Epithelial cell of proximal tubule (primary cell): ENCODE measurements at places on chromosomes 16 and 17.
A peak's percentile ranks its signal among the peaks of the same experiment; 100 is the strongest.

DNA sequence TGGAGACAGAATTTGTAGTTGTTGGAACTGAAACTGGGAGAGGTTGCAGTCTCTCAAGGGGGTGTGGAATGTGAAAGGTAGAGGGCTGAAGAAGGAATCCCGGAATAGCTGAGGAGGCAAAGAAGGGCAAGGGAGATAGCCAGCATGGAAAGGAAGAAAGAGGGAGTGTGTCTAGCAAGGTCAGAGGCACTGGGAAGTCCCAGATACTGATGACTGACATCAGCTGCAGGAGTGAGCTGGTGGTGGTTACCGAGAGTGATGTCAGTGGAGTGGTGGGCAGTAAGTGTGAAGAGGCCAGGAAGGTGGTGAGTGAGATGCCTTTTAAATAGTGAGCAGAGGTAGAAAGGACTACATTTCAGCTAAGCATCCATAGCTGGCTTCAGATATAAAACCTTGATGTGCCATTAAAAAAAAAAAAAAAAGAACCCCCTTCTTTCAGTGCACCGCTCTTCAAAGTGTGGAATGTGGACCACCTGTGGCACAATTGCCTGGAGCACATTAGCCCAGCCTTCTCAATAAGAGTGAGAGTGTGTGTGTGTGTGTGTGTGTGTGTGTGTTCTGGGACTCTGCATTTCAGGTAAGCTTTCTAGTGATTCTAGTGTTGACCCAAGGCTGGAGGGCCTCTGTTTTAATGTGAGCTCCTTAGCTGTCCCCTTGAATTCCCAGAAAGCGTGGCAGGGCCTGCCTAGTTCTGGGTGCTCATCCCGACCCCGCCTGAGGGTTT is 8.5 kb downstream of the PRMT7 start:
- DNase-seq: no peak

DNA sequence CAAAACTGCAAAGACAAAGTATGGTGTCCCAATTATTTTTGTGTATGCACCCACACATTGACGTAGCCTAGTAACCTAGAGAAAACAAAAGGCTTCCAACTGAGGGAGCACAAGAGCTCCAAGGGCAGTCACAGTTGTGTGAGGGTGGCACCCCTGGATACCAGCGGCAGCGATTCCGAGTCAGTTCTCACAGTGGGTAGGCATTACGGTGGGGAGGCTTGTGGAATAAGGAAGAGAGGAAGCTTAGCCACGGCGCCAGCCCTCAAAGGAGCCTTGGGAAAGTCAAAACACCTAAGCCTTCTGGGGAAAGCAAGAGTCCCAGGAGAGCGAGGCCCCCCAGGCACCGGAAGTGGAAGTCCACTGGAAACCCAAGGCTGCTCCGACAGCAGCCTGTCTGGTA is 31.0 kb upstream of the ADCY9 start:
- DNase-seq: no peak

DNA sequence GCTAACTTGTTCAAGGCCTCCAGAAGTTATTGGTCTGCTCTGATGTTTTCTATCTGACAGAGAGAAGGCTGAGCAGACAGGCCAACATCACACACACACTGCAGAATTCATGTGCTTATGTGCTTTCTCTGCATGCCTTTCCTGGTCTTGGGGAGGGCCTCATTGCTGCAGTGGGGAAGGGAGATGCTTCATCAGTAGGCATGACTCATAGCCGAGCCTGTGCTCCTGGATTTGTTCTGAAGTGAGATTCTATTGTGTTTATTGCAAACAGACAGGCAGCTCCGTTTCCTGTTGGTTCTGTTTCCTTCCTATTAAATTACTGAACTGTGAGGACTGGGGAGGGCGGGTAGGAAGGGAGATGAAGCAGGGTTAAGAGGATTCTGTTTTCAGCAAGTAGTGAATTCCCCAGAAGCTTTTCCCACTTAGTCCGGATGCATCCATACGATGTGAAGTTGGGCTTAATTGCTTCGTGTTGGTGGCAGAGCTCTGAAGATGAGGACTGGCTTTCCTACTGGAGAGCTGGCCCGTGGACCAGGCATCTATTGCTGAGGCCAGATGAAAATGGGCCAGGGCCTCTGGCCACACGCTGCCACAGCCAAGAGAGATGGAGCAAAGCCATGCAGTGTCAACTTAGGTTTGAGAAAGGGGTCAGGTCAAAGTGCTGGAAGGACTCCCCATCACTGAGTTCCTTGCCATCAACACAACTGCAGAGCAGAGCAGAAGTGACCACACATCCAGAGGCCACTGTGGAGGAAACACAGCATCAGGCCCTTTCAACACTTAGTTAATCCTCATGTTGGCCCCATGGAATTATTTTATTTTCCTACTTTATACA is 179.3 kb downstream of the UTP18 start:
- DNase-seq: no peak

DNA sequence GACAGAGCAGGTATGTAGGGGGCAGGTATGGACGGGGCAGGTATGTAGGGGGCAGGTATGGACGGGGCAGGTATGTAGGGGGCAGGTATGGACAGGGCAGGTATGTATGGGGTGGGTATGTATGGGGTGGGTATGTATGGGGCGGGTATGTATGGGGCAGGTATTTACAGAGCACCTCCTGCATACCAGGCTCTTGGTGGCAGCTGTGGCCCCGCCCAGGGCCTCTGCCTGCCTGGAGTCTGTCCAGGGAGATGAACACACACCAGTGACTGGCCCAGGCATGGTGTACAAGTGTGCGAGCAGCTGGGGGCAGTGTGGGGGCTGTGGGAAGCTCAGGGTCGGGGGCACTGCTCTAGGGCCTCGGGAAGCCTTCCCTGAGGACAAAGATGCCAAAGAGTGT is 4.4 kb downstream of the RPL3L start:
- no peak for DNase-seq

- DNase-seq: peak; percentile 20
Measured at GRCh38 chr17:19288453-19288852, 51.3 kb downstream of the EPN2 start.

DNA sequence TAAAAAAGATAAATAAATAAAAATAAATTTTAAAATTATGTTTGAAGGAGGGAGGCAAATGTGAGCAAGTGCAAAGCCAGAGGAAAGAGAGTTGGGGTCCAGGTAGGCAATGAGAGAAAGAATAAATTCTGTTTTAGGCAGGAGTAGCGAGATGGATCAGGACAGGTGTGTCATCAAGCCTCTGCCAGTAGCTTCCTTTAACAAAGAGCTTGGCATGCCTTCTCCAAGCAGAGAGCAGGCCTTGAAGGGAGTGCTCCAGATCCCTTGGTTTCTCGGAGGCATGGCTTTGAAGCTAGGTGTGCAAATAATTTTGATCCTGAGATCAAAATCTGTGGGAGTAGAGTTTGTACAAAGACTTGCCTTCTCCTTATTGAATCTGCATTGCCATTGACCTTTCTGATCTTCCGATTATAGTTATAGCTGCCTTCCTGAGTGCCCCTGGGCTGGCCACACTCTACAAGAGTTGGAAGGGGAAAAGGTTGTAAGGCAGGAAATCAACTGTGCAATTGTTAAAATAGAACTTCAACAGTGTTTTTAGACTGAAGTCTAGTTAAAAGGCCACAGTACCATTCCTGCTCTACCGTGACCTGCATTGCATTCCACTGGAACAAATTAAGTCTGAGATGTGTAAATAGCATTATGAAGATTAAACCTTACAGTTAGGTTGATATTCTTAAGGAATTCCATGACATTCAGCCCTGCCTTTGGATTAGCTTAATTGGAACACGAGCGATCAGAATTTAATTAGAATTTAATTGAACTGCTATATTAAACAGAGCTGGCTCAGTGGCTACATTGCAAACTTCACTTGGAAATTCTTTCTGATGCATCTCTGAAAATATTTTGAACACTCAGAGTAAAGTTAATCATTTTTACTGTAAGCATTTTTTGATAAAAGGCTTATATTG is 33.7 kb downstream of the IQCK start:
- DNase-seq: no peak

GRCh38 chr16:58324792-58325191 is 30.0 kb upstream of the PRSS54 start:
- no peak for DNase-seq

DNA sequence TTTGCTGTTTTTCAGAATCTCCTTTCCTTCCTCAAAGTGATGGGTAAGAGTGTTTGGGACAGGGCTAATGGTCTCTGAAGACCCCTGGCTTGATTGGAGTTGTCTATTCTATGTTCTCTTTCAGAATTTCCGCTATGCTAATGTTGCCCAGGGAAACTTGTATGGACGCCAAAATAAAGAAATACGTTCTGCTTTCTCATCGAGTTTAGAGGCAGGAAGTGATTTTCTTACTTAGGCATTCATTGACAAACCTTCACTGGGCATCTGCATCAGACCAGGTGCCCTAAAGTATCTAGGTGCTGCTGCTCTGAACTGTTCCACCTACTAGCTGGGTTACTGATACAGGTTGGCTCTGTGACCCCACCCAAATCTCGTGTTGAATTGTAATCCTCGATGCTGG is 787.9 kb upstream of the EEF2KMT start:
- no peak for DNase-seq

DNA sequence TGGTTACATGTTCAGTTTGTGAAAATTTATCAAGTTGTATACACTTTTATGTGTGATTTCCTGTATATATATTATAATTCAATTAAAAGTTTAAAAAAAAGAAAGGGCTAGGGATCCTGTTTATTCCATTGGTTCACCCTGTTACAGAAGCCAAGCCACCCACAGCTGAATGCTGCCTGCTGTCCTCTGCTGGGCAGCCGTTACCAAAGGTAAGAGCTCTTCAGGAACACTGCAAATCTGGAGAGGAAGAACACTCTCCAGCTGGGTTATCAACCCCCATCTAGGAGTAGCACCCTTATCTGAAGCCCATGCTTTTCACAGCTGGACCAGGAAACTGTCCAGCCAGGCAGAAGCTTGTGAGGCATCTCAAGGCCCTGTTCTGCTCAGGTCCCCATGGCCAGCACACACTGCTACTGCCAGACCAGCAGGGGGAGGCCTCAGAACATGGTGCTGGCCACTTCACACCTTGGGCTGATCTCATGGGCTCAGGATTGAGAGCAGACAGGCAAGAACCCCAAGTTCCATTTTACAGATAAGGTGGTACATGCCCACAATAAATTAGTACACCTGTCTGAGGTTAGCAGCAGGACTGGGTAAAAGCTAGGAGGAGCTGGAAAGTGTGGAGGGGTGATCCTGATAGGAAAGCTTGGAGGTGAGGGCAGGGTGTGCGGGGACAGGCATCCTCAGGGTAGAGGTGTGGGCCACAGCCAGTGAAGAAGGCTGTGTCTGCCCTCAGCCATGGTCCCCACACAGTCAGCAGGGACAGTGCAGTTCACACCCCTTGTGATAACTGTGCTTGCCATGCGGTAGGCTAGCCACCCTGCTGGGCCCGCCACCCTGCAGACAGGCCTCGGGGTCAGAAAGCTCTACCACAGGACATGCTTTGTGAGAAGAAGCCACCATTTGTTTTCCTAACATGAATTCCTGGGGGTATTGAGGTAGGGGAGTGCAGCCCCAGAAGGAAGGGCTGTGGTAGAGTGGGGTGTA is 54.3 kb upstream of the SREBF1 start:
- DNase-seq: no peak

GRCh38 chr16:74304835-74305176 is 8.2 kb downstream of the PSMD7 start:
- no peak for DNase-seq

GRCh38 chr16:4283939-4284338 is 11.1 kb upstream of the TFAP4 start:
- DNase-seq: no peak

DNA sequence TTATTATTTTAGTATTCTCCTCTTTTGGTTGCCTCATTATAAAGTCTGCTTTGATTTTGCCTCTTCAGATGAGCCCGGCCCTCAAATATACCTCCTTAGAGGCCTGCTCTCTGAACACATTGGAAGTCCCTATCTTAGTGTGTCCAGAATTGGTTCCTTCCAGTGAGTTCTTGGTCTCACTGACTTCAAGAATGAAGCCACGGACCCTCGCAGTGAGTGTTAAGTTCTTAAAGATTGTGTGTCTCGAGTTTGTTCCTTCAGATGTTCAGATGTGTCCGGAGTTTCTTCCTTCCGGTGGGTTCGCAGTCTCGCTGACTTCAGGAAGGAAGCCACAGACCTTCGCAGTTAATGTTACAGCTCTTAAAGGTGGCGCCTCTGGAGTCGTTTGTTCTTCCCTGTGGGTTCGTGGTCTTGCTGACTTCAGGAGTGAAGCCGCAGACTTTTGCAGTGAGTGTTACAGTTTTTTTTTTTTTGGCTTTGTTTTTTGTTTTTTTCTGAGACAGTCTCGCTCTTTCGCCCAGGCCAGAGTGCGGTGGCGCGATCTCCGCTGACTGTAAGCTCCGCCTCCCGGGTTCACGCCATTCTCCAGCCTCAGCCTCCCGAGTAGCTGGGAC is 45.8 kb upstream of the NOS2 start:
- no peak for DNase-seq

- no peak for DNase-seq
Measured at GRCh38 chr17:63390090-63390489, 56.0 kb downstream of the CYB561 start.

- DNase-seq: no peak
Measured at GRCh38 chr17:57735707-57736106, 9.4 kb downstream of the CCDC182 start.

DNA sequence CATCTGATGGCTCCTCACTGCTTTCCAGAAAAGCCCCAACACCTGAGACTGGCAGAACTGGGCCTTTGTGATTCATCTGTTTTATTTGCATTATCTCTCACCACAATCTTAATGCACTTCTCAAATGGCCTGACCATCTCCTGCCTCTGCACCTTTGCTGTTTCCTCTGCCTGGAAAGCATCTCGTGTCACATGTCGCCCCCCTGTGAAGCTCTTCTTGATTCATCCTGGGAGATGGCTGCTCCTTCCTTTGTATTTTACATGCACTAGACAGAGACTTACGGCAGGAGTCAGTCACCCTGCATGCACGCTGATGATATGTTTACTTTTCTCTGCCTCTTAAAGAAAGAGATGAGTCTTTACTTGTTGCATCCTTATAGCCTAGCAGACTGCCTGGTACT is 30.0 kb downstream of the HNF1B start:
- DNase-seq: no peak

- no peak for DNase-seq
Measured at GRCh38 chr17:19703106-19703827, 13.1 kb downstream of the SLC47A2 start.

DNA sequence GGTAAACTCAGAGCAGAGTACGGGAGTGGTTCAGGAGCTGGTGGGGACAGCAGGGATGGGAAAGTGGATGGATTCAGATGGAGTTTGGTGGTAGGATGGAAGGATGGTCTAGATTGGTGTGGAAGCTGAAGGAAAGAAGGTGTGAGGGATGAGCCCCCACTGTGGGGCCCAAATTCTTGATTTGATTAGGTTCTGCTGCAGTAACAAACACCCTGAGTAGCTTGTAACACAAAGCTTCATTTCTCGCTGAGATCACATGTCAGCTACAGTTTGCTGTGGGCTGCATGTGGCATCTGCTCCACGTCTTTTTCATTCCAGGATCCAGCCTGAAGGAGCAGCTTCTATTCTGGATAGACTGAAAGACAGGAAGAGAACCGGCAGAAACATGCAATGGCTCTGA is 143.8 kb downstream of the IRX3 start:
- no peak for DNase-seq

GRCh38 chr17:71632328-71632727 is 488.5 kb upstream of the SOX9 start:
- DNase-seq: no peak
